ENCODE measurements at places on chromosomes 12 and 14.
A peak's percentile ranks its signal among the peaks of the same experiment; 100 is the strongest.

GRCh38 chr12:25980035-25980434 lies 21.6 kb downstream of the RASSF8 start:
- no peak for DNase-seq

GRCh38 chr14:92651106-92651757 lies 97.2 kb downstream of the LGMN start:
- peak; percentile 58 for DNase-seq

DNA sequence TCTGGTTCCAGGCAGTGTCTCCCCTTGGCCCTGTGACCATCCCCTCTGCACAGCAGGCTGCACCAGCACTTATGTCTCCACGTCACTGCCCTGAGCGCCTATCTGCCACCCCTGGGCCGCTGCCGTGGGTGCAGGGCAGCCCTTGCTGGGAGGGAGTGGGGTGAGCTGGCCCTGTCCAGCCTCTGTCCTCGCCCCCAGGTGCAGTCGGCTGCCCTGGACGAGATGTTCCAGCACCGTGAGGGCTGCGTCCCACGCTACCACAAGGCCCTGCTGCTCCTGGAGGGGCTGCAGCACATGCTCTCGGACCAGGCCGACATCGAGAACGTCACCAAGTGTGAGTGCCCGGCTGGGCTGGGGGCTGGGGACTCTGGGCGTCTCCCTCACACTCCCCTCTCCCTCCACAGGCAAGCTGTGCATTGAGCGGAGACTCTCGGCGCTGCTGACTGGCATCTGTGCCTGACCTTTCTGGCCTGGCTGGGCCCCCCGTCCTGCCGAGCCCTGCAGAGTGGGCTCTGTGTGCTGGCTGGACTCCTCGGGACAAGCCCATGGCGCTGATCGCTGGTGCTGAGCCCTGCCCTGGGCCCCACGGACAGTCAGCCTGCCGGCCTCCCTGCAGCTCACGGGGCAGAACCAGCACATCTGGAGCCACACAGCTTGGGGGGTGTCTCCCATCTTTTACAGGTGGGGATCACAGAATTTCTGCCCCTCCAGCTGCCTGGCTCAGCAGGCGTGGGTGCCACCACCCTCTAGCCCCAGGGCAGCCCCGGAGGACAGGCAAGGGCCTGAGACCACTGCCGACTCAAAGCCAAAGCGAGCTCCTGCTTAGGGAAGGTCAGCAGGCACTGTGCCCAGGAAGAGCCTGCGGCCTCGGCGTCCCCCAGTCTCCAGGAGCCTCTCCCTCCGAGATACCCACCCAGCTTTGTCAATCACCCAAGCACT lies 7.9 kb upstream of the PUS1 start:
- DNase-seq = no peak

GRCh38 chr12:114669401-114670290 lies 14.3 kb downstream of the TBX3 start:
- DNase-seq = no peak

GRCh38 chr14:102663440-102663839 lies 71.0 kb downstream of the RCOR1 start:
- DNase-seq = no peak

DNA sequence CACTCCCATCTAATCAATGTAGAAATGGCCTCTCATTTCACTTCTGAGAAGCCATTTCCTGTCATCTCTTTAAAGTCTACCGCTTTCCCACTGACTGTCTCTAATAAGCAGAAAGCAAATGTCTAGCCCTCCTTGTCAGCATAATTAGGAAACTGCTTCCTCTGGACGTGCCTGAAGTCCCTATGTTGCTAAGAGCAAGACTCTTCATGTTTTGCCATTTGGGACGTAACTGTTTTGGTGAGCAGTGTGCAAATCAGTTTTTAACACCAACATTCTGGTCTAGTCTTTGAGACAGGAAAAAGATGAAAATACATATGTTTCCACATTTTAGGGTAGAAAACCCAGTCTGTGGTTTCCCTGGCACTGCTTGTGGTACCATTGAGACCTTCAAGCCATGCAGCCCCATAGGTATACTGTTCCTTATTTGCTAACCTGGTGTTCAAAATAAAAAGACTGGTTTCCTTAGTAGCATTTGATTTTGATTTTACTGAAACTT lies 22.2 kb downstream of the IFNG start:
- DNase-seq = no peak

DNA sequence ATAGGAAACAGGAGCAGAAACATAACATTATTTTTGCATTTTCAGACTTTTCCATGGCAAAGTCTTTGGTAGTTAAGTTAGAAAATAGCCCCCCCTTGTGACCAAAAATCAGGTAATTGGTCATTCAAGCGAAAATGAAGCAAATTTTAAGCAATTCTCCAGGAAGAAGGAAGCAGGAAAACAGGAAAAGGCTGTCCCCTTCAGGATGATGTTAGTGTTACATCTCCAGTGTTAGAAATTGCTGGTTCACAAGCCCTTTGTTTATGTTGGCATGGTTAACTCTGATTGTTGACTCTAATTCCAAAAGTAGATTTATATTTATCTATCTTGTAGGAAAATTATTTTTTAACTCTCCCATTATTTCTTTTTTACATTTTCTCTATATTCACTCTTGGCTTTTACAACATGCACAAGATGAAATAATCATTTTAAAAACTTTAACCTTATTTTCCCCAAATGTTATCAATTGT lies 18.8 kb upstream of the GAS2L3 start:
- DNase-seq = no peak

DNA sequence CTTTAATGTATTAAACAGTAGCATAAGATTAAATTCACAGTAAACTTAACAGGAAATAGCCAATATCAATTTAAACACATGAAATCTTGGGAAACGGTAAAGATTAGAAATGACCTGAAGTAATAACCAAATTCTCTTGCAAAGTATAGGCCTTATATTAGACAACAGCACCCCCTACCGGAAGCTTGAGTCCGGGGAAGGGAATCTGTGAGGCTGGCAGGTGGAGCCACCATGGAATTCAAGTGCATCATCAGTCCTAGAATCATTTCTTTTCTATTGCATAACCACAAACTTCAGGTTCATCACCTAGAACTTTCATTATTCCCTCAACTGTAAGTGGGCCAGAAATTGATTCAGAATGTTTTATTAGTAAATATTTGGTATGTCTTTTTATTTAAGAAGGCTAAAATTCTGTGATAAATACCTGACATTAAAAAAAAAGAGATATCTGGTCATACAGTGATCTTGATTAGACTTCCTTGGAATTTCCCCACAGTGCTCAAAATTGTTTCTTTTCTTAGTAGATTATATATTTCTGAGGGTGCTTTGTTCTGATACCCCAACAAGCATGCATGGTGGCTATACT lies 48.6 kb downstream of the AP5M1 start:
- DNase-seq = no peak

- DNase-seq = no peak
Observed at GRCh38 chr12:53173085-53173715, 7.3 kb upstream of the ZNF740 start.

DNA sequence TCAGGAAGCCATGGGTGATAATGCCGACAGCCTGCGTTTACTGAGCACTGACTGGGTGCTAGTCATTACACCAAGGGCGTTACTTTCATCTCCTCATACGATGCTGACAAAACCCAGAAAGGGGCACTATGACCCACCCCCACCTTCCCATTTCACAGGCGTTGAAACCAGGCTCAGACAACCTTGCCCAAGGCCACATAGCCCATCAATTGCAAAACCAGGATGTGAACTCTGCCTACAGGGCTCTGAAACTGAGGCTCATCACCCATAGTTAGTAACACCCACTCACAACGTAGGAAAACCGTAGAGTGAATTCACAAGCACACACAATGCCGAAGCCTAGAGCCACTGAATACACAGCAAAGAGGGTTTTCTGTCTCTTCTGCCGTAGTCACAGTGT lies 119.9 kb downstream of the RIMBP2 start:
- no peak for DNase-seq

DNA sequence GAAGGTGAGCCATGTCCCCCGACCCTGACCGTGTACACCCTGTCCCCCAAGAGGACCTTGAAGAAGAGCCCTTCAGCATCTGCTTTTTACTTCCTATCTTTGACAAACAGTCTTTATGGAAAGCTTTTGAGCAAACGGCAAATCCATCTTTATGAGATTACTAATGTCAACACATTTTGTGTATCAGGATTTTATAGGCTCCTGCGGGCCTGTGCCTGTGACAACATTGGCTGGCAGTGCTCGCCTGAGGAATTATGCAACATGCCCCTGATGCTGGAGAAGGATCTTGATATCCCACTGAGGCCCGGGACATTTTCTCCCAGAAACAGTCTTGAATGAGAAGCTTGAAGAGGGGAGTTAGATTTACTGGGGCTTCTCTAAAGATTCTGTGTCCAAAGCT lies 416.5 kb downstream of the NRXN3 start:
- DNase-seq = no peak

- DNase-seq = no peak
Observed at GRCh38 chr14:35986219-35986573, 160.1 kb downstream of the BRMS1L start.

DNA sequence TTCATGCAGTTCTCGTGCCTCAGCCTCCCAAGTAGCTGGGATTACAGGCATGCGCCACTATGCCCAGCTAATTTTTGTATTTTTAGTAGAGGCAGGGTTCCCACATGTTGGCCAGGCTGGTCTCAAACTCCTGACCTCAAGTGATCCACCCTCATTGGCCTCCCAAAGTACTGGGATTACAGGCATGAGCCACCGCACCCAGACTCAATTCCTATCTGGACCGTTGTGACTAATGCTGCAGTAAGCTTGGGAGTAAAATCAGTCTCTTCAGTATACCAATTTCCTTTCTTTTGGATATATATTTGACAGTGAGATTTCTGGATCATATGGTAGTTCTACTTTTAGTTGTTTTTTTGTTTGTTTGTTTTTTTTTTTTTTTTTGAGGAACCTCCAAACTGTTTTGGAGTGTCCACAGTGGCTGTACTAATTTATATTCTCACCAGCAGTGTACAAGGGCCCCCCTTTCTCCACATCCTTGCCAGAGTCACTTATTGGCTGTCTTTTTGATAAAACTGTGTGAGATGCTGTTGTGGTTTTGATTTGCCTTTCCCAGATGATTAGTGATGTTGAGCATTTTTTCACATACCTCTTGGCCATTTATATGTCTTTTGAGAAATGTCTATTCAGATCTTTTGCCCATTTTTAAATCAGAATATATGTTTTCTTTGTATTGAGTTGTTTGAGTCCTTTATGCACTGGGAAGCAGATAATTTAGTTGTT lies 37.3 kb upstream of the EVL start:
- DNase-seq = no peak

Measured in activated gamma-delta T cell (primary cell).